T47D (cell line): ENCODE measurements at places on chromosomes 1 and 21.
A peak's percentile ranks its signal among the peaks of the same experiment; 100 is the strongest.

DNA sequence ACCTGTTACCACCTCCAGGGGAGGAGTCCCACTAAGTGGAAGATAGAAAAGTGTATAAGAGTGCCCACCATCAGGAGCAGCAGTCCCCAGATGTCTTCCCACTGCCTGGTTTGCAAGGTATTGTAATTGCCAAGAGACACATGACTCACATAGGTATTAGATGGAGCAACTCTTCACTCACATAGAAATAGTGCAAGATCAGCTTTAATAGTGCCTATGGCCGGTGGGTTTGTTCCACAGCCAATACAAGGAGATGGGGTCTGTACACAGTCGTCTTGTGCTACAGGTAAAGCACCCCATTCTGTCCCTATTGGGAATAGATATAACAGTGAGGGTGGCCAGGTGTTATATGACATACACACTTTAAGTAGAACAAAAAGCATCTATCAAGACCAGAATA lies 18.6 kb upstream of the GBP5 start:
- no peak for DNase-seq

DNA sequence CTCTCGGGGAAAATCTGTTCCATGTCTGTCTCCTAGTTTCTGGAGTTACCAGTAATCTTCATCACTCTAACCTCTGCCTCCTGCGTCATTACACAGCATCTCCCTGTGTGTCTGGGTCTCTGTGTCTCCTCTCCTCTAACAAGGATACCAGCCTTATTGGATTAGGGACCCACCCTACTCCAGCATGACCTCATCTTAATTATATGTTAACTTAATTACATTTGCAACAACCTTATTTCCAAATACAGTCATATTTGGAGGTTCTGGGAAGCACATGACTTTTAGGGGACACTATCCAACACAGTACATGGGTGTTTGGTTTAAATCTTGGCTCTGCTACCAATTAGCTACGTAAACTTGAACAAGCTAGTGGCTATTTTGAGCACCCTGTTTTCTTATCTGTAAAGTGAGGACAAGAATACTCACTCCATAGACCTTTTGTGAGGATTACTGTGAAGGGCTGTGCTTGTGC lies 83.9 kb upstream of the SGIP1 start:
- no peak for DNase-seq

- no peak for DNase-seq
Measured at GRCh38 chr1:235259133-235259778, 68.7 kb downstream of the ARID4B start.

- DNase-seq: no peak
Measured at GRCh38 chr1:14682941-14683621, 84.6 kb downstream of the KAZN start.

DNA sequence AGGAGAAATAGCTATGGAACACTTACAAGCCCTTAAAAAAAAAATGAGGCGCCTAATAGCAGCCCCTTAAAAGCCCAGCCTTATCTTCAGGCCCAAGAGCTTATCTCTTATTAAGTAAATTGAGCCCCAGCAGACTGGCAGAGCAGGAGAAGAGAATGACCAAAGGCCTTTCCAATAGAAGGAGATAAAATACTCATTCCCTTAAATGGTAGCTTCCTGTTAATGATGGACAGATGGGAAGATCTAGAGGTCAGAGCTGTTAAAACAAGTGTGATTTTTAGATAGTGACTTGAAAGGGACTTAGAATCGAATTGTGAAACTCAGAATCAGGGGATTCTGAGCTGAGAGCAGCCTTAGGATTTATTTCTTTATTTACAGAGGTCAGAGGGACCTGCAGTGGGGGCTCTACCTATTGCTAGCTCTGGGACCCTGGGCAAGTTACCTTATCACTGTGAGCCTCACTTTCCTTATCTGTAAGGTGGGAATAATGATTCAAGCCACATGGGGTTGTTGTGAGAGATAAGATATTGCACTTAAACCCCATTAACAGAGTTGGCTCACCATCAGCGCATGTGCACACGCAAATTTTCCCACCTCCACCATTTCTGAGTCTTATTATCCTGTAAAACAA lies 101.3 kb upstream of the C8B start:
- no peak for DNase-seq

DNA sequence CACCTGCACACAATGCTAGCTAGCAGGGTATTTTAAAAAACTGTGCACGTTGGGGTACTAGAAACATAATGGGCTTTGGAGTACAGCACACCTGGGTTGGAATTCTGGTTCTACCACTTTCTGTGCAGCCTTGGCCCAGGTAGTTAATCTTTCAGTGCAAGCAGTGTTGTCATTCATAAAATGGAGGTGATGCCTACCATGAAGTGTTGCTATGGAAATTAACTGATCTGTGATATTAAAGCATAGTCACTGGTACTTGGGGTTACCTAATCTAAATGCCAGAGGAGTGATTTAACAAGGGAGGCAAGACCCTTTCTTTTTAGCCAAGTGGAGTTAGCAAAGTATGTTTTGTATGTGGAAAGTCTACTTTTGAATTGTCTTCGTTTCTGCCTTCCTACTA lies 18.0 kb downstream of the ATP1B1 start:
- no peak for DNase-seq

DNA sequence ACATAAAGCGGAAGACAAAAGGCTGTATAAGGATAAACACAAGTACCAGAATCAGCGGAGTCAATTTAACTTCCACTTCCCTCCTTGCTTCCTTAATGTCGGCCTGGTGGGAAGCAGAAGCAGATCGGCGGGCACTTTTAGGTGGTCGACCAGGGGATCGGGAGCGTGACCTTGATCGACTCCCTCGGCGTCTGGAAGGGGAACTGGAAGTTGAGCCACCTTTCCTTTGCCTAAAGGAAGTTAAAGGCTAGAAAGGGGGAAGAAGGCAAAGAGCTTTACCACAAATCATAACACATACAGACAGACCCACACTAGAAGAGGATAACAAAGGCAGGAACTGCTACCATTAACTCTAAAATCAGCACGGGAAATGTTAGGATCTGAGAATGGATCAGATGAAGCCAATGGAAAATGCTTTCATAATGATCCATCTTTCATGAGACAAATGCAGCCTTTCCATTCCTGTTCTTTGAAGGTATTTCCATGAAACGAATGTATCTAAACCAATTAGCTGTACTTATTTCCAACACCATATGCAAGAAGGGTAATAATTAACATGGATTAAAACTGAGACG lies 5.7 kb downstream of the LBR start:
- no peak for DNase-seq

- no peak for DNase-seq
Measured at GRCh38 chr21:44914176-44914874, 6.4 kb downstream of the ITGB2 start.

DNA sequence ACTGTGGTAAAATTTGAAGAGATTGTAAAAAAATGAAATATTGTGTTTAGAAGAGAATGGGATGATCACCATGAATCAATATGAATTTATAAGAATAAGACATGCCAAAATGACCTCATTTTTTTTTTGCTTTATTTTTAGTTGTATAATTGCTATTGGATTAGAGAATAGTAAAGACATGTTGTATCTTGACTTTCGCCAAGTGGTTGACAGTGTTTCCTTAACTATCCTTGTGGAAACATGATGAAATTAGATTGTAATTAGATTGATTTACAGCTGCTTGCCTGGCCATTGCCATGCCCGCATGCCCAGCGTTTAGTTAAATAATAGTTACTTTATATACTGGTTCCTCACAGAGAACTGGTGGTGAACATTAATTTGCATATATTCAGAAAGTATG lies 154.9 kb downstream of the MAGI3 start:
- DNase-seq: no peak

- peak; percentile 25 for DNase-seq
Measured at GRCh38 chr1:36248250-36248894, 24.1 kb downstream of the THRAP3 start.

DNA sequence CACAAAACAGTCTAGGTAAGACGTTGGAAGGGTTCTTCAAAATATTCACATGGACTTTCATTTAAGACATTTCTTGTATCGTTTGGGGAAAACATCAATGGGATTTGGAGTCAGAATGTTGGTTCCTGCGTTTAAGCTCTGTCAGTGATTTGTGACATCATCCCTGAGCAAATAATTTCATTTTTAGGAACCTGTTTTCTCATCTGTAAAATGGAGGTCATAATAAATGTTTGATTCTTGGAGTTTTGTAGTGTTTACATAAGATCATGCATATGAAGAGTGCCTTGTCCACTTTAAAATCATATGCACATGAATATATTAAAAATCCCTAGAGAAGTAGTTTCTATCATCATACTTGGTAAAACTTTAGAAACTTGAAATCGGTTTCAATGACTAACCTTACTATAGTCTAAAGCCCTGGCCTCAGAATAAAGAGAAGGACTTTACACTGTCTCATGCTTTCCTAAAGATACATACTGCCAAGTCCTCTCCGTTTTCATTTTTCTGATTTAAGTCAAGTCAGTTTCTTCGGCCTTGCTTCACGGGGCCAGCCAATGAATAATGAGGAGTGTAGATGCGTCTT lies 178.4 kb downstream of the ADSS2 start:
- DNase-seq: no peak

DNA sequence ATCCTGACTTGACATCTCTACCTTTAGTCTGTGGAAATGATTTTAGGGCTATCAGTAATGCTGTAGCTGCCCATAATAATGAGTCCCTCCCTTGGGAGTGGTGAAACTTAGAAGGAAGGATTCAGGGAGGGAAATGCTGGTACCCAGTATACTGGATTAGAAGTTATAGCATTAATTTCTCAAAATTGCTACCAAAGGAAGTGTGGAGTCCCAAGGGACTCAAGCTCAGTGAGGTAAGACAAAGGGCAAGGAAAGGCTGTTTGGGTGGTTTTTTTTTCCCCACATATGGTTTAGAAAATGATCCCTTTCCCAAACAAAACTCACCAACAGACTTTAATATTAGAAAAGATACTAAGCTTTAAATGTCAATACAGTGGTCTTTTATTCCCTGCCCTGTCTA lies 99.9 kb downstream of the CD247 start:
- no peak for DNase-seq

GRCh38 chr21:25578056-25578961 lies 29.0 kb downstream of the MRPL39 start:
- no peak for DNase-seq

DNA sequence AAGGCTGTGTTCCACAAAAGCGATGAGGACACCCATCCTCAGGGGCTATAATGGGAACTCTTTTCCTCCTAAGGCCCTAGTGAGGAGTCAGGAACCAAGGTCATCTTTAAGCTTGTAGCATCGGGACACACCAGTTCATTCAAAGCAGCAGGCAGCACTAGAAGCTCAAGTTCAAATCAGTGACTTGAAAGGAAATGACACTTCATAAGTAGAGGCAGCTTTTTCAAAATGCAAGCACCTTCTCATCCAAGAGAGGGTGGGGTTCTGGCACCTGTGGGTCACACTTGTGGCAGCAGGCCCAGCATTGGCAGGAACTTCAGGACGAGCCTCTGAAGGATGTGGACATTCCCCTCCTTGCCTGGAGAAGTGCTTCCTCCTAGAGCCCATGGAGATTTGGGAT lies 496.3 kb downstream of the KIF26B start:
- no peak for DNase-seq

- no peak for DNase-seq
Measured at GRCh38 chr1:41329662-41330587, 31.3 kb upstream of the FOXO6 start.

- no peak for DNase-seq
Measured at GRCh38 chr1:225440380-225441221, 12.8 kb upstream of the LBR start.

- DNase-seq: no peak
Measured at GRCh38 chr1:207059881-207060280, 6.8 kb downstream of the PFKFB2 start.

GRCh38 chr1:163924041-163924440 lies 602.3 kb downstream of the NUF2 start:
- DNase-seq: no peak

GRCh38 chr1:235642943-235643371 lies 6.6 kb downstream of the GNG4 start:
- DNase-seq: no peak

- no peak for DNase-seq
Measured at GRCh38 chr1:4319496-4319895, 334.9 kb upstream of the AJAP1 start.

- no peak for DNase-seq
Measured at GRCh38 chr1:23341931-23342692, 2.0 kb downstream of the HNRNPR start.

DNA sequence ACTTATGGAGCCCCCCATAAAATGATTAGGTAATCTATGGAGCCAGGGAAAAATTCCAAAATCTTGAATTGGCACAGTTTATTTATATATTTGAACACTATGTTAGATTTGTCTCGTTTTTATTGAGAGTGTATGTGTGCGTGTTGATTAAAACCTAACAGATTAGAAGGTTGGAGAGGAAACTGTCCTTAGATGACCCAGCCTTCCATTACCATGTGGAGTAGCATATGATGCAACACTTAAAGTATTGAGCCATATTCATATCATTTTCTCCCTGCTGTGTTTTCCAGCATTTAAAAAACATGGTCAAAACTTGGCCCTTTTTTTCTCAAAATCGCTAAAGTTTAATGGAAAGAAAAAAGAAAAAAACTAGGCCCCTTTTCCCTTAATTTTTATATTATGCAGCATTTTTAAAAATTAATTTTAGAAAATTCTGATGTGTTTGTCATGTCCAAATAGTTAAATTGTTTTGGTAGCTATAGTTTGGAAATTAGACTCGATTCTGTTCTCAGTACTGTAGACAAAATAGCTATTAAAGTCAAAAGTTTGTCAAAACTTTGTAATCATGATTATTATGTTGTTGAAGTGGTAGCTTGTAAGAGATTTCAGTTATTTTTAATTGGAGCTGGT lies 2.3 kb downstream of the LRRC8D start:
- DNase-seq: no peak

DNA sequence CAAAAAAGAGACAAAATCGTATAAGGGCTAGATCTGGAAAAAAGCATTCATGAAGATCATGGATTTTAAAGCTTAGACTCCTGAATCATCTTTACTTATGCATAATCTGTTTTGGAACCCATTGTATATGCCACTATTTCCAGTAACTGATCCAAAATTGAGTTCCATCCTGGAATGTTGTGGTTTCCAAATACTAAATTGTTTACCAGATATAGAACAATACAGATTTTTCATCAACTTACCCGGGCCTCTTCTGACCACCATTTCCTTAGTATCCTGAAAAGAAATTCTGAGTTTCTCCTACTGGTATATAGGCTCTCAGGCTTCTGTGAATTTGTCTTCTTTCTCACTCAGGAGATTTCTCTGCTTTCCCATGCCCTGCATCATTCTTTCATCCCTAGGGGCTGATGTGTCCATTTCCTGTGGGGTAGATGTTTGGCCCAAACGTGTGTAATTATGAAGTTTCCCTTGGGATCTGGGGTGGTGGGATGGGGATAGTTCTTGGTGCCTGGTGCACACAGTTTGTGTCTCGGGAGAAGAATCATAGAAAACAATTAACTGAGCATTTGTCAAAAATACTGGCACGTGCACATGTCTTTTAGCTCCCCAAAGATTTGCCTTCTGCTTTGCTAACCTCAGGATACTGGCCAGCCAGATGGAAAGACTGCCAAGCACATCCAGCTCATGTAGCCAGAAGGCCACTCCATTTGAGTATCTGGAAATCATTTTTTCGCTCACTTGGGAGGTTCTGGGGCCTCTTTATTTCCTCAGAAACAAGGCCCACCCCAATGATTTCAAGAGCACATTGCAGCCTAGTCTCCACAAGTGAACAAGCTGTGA lies 127.8 kb downstream of the NTMT2 start:
- DNase-seq: no peak
